CD4-positive, alpha-beta T cell treated with Interleukin-4 for 1 hour (primary cell): ENCODE measurements at places on chromosomes 6 and 20.

GRCh38 chr20:31679357-31680285 is 41.9 kb downstream of the COX4I2 start:
- no peak for DNase-seq

DNA sequence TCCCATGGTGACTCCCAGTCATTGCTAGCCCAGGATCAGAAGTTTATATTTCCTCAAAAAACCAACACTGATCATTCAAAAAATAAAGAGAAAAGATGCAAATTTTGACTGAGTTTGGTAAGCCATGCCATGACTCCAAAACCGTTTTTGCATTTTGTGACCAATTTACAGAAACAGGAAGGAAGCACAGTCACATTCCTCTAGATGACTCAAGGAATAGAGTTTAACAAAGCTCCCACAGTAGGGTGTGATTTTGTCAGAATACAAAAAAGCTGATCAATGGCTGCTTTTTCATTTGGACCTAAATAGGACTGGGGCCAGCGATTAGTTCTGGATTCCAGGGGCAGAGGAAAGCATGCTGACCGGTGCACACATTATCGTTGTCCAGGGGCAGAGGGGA is 179.4 kb upstream of the AFDN start:
- DNase-seq = no peak

DNA sequence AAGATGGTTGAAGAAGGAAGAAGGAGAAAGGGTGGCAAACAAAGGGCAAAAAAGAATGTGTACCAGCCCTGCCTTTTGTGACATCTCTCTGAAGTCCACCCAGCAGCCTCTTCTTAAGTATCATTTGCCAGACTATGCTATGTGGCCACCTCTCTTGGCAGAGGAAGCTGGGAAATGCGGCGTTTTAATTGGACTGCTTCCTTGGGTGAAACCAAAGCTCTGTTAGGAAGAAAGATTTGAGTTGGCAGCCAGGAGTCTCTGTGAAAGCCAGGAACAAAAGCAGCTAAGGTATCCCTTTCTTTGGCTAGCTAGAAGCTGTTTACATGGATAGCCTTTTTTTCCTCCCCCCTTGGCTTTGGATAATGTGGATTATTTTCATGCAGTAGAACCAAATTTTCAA is 67.5 kb upstream of the GTSF1L start:
- no peak for DNase-seq

- DNase-seq = no peak
These were observed 26.7 kb downstream of the FOXO3 start for GRCh38 chr6:108587258-108588059.
